Forelimb muscle (tissue), 1 donor: ENCODE measurements at places on chromosomes 12 and 14. TPM values are rescaled to one million over a fixed set of nuclear protein-coding genes. Genes with fewer than 3 reads are reported as not detected.

OR6C1 gene
- polyA plus RNA-seq = not detected

GRCh38 chr14:22174412-22175277 lies 414.4 kb downstream of the DAD1 start:
- DNase-seq = no peak

SLCO1B1 gene
- polyA plus RNA-seq = not detected

DNA sequence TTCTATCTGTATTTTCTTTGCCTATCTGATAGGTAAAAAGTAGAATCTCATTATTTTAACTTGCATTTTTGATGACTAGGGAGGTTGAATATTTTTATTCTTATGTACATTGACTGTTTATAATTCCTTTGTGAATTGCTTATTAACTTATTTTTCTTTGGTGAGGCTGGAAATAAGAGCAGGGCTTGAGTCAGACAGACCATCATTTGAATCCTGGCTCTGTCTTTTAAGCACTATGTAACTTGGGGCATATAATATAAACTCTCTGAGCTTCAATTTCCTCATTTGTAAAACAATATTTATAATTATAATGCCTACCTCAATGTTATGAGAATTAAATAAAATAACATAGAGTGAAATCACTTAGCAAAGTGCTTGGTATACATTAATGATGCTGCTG lies 108.9 kb downstream of the MSRB3 start:
- DNase-seq = no peak

ACVRL1 gene
- 44.9 TPM for polyA plus RNA-seq

- no peak for DNase-seq
Measured at GRCh38 chr12:105100998-105101397, 6.5 kb upstream of the WASHC4 start.

DNA sequence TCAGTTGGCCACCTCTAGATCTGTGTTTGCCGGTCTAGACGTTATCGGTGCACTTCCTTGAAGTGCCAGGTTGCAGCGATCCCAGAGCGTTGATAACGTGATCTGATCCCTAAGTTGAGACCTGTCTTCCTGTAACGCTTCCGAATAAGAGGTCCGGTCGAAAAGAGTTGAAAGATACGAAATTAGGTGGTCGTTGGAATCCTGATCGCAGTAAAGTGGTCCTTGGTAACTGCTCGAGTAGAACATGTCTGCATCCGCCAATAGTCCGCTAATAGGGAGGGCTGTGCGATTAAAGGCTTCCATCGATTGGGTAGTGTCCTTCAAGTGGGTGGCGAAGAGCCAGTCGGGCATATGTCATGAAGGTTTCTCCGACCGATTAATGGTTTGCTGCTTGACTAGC lies 2.7 kb downstream of the SRSF5 start:
- no peak for DNase-seq

AMDHD1 gene
- 0.18 TPM for polyA plus RNA-seq

ABCC9 gene
- polyA plus RNA-seq = 83.9 TPM

DNA sequence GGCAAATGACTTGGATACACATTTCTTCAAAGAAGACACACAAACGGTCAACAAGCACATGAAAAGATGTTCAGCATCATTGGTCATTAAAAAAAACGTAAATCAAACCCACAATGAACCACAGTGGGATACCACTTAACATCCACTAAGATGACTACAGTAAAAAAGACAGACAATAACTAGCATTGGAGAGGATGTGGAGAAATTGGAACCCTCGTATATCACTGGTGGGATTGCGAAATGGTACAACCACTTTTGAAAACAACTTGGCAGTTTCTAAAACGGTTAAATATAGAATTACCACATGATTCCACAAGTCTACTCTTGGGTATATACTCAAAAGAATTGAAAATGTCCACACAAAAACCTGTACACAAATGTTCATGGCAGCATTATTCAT lies 25.2 kb upstream of the PPFIBP1 start:
- DNase-seq = no peak
